ENCODE measurements at places on chromosomes 1 and 21. TPM values are rescaled to one million over a fixed set of nuclear protein-coding genes. Genes with fewer than 3 reads are reported as not detected.

MAP3K6 gene
- 136 TPM for polyA plus RNA-seq

CCDC190 gene
- polyA plus RNA-seq = not detected

EBNA1BP2 gene
- 189 TPM for polyA plus RNA-seq

LYPD8 gene
- polyA plus RNA-seq = not detected

S100A1 gene
- 10.9 TPM for polyA plus RNA-seq

CD34 gene
- polyA plus RNA-seq = 43.7 TPM

MIER1 gene
- 34.2 TPM for polyA plus RNA-seq

ERICH3 gene
- polyA plus RNA-seq = 6.6 TPM

ACOT11 gene
- polyA plus RNA-seq = 4.1 TPM

MINDY1 gene
- polyA plus RNA-seq = 12.5 TPM

HMGN1 gene
- 96.5 TPM for polyA plus RNA-seq

PTPN7 gene
- polyA plus RNA-seq = 15.0 TPM

WNT2B gene
- polyA plus RNA-seq = 1.9 TPM

DNA sequence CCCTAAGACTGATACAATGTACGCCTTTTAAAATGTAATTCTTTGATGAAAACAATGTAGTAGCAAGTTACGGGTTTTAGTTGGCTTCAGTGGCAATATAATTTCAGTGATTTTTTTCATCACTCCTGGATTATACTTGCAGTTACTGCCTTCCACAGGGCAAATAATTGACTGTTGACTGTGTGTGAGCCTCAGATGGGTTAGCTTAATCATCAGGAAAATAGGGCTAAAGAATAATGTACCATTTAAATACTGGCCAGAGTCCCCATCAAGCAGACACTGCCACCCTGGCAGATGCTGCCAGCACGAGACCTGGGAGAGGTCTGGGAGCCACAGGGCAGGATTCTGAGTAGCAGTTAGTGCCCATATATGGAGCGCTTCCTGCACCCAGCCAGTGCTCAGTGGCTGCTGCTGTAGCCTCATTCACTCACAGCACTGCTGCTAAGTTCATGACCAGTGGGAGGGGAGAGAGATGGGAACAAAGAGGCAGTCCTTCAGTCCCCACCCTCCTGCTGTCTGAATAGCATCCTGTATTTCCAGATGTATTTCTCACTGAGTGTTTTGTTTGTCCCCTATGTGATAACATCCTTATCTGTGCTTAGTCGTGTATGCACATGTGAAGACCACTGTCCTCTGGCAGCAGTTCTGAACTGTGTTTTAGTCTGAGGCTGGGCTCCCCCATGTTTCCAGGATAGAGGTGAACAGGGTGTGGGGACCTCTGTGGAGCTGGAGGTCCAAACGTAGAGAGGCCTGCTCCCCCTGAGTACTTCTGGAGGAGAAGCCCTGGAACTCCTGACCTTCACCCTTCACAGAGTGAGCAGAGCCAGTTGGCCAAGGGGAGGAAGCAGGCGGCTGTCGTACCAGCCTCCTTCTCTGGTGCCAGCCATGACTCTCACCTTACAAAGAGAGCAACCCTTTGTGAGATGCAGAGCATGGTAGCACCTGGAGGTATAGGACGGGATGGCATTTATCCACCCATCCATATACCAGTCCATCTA lies 80.4 kb downstream of the ADARB1 start:
- DNase-seq = no peak

DNA sequence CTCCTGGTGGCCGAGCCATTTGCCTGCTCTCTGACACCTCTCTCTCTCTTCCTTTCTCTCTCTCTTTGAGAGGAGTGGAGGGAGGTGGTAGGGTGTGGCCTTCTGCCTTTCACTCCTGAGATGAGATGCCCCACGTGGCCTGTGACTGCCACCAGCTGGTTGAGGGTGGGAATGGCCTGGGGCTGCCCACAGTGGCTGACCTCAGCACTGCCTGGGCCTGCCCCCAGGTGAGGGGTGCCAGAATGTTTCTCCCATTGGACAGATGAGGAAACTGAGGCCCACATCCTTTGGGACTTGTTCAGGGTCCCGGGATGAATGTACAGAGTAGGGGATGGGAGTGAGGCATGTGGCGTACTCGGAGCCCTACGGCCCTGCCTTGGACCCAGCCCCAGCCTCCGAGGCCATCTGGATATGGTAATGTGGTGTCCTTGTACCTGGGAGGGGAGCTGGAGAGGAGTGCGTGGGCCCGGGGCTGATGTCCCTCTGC lies 12.7 kb upstream of the C1orf167 start:
- DNase-seq = no peak

- no peak for DNase-seq
These were observed 113.7 kb upstream of the RUNX1 start for GRCh38 chr21:35162831-35163230.

GRCh38 chr1:97869441-97869840 lies 51.4 kb downstream of the DPYD start:
- no peak for DNase-seq

- DNase-seq = no peak
These were observed 59.0 kb upstream of the LRRC53 start for GRCh38 chr1:74571493-74571800.

DNA sequence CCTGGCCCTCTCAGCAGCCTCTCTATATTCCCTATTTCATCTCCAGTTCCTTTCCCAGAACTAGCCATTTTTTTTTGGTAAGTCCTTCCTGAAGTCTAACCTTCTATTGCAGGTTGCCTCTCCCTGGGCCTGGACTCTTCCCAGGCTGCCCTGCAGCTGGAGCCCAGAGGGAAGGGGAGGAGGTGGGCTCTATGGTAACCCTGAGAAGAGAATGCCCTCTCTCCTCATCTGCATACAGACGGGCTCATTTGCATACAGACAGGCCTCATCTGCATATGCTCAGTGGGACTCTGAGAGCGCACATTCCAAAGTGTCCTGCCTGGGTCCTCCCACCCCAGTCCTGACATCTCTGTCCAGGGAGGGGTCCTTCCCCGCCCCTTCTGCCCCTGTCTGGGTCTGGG lies 32.7 kb downstream of the RHBG start:
- DNase-seq = no peak

DNA sequence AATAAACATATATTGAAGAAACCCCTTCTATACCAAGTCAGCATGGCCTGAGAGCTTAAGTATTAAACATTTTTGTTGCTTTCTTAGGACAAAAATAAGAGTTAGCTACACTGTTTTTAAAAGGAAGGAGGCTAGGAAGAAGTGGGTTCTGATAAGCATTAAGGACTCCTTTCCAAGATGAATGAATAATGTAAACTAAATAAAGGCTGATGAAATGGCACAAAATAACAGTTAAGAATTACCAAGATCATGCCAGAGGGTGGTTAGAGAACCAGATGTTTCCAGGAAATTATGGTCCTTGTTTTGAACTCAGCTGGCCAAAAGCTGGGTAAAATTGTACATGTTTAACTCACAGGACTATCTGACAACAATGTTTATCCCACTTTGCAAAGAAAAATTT lies 114.1 kb upstream of the ETS2 start:
- DNase-seq = no peak

DNA sequence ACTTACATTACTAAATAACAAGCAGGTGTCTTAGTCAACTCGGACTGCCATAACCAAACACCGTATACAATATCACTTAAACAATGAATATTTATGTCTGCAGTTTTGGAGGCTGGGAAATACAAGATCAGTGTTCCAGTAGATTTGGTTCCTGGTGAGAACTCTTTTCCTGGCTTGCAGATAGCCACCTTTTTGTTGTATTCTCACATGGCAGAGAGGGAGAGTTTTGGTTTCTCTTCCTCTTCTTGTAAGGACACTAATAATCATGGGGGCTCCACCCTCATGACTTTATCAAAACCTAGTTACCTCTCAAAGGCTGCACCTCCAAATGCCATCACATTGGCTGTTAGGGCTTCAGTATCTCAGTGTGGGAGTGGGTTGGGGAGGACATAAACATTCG lies 82.9 kb upstream of the CACYBP start:
- DNase-seq = no peak

DNA sequence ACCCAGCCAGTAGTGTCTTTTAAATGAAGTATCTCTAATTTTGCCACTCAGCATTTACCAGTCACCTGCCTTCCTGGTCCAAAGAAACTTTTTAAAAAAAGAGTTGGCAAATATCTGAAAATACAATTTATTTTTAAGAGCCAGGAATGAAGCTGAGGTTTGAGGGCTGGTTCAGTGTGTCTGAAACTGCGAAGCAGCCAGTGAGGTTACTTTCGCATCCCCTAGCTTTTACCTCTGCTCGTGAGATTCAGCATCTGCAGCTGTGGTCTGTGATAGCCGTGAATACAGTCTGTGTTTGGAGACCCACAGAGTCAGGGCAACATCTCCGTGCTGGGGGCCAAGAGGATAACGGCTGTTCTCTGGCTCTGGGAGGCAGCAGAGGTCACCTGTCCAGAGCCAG lies 21.3 kb upstream of the KCNAB2 start:
- DNase-seq = no peak

DNA sequence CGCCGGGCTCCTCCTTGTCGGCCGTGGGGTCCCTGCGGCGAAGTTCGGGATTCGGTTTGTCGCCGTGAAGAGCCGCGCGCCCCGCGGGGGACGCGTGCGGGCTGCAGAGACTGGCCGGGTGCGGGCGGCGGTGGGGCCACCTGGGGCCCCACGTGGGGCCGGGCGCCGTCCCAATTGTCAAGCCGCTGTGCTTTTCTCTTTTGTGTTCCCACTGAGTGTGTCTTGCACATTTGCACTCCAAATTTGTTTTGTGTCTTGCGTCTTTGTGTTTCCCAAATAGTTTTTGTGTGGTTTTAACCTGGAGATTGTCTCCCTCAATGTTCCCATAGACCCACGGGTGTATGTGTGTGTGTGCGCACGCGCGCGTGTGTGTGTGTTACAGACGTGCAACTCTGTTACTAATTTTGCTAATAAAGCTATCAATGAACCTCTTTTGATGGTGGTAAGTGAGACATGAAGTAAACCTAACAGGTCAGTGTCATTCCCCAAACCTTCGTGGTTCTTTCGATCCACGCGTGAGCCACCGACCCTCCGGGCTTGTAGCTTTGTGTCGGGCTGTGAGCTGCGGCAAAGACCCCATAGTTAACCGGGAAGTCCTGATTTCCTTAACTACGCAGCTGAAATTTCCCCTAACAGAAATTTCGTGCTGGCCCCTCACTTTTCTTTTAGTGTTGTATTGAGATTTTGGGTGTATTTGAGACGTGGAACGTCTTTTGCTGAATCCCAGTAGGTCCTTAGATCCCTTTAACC lies 708 bp downstream of the PRDM2 start:
- peak; percentile 54 for DNase-seq

GRCh38 chr1:237901299-237901934 lies 10.7 kb upstream of the ZP4 start:
- peak; percentile 56 for DNase-seq

- DNase-seq = no peak
These were observed 8.6 kb upstream of the ACTN2 start for GRCh38 chr1:236677641-236678235.

- DNase-seq = no peak
These were observed at the start of gene LELP1 for GRCh38 chr1:153203130-153203529. Gene LELP1 (plus strand): TSS chr1:153203430. CDS start chr1:153204708, 1,278 bp downstream.

- no peak for DNase-seq
These were observed 162.4 kb upstream of the POU3F1 start for GRCh38 chr1:38208716-38209632.

- no peak for DNase-seq
These were observed 5.2 kb downstream of the SLC66A1 start for GRCh38 chr1:19317126-19317910.

DNA sequence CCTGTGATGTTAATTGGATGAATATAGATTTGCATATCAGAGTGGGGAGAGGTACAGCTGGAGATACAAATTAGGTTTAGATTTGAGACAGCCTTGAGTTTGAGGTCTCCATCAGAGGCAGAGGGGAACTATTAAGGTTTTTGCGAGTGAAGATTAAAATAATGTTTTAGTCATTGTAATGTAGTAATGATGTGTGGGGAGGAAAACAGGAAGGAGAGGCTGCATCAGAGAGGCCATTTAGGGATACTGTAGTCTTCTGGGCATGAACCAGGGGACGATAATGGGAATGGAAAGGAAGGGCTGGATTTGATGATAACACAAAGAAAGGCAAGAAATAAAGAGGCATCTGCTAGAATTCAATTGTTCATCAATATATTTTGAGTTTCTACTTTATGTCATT lies 9.5 kb downstream of the CD84 start:
- no peak for DNase-seq

- peak; percentile 64 for DNase-seq
These were observed 683 bp upstream of the EFNA4 start for GRCh38 chr1:155062702-155063411.

DNA sequence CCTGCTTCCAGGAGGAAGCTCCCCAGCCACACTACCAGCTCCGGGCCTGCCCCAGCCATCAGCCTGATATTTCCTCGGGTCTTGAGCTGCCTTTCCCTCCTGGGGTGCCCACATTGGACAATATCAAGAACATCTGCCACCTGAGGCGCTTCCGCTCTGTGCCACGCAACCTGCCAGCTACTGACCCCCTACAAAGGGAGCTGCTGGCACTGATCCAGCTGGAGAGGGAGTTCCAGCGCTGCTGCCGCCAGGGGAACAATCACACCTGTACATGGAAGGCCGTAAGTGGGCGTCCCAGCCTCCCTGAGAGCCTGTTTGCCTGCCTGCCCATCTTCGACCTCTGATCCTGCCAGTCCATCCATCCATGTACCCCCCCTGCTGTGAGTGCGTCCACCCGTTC lies 3.6 kb downstream of the ECM1 start:
- DNase-seq = no peak

- DNase-seq = no peak
These were observed 23.3 kb upstream of the SRSF10 start for GRCh38 chr1:24003331-24003972.

DNA sequence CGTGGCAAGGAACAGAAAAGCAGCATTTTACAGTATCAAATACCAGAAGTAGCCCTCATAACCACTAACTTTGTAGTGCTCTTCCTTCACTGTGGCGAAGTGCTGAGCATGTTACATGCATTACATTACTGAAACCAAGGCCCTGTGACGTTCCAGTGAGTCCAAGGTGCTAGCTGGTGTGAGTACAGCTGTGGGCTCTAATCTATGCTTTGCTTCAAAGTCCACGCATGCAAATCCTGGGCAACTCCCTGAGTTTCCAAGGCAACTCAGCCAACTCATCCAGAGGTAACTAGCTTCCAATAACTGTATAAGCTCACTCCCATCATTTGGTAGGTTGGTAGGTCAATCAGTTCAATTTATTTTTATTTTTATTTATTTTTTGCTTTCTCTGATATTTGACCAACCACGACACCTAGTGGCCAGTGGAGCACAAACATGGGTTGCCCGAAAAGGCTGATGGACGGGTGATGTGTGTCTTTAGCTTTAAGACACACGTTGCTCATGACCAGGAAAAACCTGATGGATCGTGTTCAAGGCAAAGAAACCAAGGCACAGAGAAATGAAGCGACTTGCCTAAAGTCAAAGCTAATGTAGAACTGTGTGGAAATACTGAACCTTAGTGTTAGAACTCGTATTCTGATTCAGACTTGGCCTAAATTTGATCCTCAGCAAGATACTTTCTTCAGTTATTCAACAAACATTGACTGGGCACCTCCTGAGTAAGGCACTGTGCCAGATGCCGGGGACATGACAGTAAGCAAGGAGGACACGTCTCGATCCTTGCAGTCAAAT lies 73.0 kb downstream of the GNG12 start:
- peak; percentile 72 for DNase-seq
